ENCODE measurements at places on chromosomes 7 and 10. TPM values are rescaled to one million over a fixed set of nuclear protein-coding genes. Genes with fewer than 3 reads are reported as not detected.

The DYDC2 gene
- not detected for total RNA-seq

The PRSS37 gene
- not detected for total RNA-seq

The MOGAT3 gene
- not detected for total RNA-seq

The FGL2 gene
- 4.4 TPM for total RNA-seq

The CFAP69 gene
- total RNA-seq, result not detected

The GATAD1 gene
- 13.0 TPM for total RNA-seq

The IDI1 gene
- total RNA-seq, result 55.5 TPM

The PPP3CB gene
- 47.3 TPM for total RNA-seq

The VWDE gene
- total RNA-seq, result 4.4 TPM

The BMPER gene
- total RNA-seq, result not detected

The PIK3AP1 gene
- 6.3 TPM for total RNA-seq

The VGF gene
- total RNA-seq, result 0.20 TPM

The SRI gene
- total RNA-seq, result 122 TPM

The CC2D2B gene
- 0.76 TPM for total RNA-seq

The ASB10 gene
- not detected for total RNA-seq

The GNAI1 gene
- 0.66 TPM for total RNA-seq

The FAM25G gene
- not detected for total RNA-seq

The ARID5B gene
- 55.7 TPM for total RNA-seq

The AKR1C4 gene
- not detected for total RNA-seq

The SH2D4B gene
- total RNA-seq, result 0.17 TPM

The SRPK2 gene
- total RNA-seq, result 47.3 TPM

The MACC1 gene
- not detected for total RNA-seq

The CFTR gene
- total RNA-seq, result not detected

The FGFR2 gene
- total RNA-seq, result not detected

The CPN1 gene
- total RNA-seq, result not detected

The AGAP6 gene
- 20.9 TPM for total RNA-seq

The RAB11FIP2 gene
- total RNA-seq, result 16.6 TPM

The ADAM12 gene
- 0.17 TPM for total RNA-seq

The SRRM3 gene
- total RNA-seq, result not detected

Measured in T-helper 1 cell treated with Interleukin-12 subunit alpha and Interleukin-12 subunit beta and Interleukin-4 antibody, amounts not matched to agents 30 ng/mL and 1 ng/mL, for 36 hours (primary cell).